Activated CD4-positive, CD25-positive, alpha-beta regulatory T cell treated with anti-CD3 and anti-CD28 coated beads, Interleukin-2, amount 50 U/mL, for 16 hours (primary cell): ENCODE measurements at places on chromosomes 6 and 20.

- peak; percentile 41 for DNase-seq
These were observed 13.3 kb downstream of the NFATC2 start for GRCh38 chr20:51529081-51529681.

DNA sequence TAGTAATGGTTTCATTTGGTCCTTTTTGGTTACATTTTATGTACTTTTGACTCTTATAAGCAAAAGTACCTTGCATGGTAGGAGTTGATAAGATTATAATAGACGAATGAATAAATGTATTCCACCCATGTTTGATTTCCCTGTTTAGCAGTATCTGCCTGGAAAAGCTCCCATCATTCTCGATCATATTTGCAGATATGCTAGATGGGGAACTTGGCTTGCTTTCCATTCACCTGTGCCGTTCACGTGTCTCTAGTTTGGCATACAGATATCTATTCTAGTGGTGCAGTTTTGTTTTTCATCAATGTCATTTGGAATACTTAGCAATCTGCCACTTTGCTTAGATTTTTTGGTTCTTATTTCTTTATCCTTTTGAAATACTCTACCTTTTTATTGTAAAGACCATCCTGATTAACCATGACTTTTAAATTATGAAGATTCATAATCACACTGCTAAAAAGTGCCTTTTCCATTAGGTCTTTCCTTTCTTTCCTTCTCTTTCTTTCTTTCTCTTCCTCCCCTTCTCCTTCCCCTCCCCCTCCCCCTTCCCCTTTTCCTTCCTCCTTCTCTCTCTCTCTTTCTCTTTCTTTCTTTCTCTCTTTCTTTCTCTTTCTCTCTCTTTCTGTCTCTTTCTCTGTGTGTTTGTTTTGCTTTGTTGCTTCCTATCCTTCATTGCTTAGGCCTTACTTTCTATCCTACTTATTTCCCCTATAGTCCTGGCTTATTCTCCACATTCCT lies 40.4 kb downstream of the ANKS1A start:
- no peak for DNase-seq

- DNase-seq = no peak
These were observed 14.1 kb downstream of the CDK5RAP1 start for GRCh38 chr20:33387177-33387576.

DNA sequence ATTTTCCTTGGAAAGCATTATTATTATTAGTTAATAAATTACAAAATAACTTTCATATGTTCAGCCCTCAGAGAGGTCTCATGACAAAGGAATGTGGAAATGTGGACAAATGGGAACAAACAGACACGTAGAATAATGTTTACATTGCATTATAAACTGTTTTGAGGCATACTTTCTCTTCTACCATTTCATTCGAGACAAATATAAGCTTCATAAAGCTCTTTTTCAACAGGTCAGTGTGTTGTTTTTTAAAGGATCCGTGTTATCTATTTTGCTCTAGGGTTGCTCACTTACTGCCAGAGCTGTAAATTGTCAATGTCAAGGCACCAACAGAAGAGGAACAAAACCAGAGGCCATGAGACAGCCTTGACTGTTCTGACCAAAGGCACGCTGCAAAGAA lies 256.8 kb downstream of the PHACTR1 start:
- no peak for DNase-seq

GRCh38 chr6:141173529-141173928 lies 959.2 kb upstream of the GJE1 start:
- DNase-seq = no peak

DNA sequence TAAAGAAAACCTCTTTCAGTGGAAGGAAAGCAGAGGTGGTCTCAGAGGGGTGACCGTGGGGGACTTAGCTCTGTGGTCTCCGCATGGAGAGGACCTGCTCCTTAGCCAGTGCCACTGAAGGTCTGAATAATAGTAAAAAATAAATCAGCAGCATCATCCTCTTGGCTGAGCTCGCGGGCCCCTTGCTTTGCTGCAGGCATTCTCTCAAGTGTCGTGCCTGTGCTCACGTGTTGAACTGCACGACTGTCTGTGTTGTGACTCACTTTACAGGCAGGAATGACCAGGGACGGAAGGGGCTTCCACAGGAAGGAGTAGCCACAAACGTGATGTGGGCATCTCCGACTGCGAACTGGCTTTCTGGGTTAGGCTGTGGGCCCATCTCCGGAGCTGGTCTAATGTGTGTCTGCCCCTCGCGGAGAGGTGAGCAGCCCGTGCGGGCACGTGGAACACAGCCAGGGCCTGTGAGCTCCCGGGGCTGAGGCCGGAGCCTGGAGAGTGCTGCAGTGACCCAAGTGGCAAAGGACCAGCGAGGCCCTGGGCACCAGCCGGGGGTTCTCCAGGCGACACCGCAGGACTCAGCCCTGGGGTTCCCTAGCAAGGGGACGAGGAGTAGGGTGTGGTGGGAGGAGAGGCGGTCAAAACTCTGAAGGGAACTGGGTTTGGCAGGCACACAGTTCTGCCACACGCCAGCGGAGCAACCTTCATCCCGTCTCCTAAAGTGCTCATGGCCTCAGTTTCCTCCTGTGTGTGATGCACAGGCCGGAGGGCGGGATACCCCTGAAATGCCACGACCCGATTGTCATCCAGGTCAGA lies 89.2 kb downstream of the RAMACL start:
- DNase-seq = no peak

- DNase-seq = no peak
These were observed 9.9 kb upstream of the HEBP2 start for GRCh38 chr6:138393871-138394783.

DNA sequence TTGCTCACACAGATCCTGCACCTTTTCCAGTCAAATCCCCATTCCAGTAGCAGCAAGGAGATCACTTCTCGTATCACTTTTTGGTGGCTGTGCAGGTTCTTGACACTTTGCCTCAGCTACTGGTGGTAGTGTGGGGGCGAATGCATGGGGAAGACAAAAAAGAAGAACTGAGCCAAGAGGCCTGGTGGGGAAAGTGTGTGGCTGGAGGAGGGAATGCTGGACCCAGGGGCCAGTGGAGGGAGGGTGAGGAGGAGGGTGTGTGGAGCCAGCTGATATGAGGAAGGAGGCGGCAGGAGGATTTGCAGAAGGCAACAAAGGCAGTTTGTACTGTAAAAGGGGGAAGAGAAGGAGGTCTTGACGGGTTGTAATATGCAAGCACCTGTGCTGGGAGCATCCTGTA lies 15.7 kb upstream of the HLA-C start:
- DNase-seq = no peak

- no peak for DNase-seq
These were observed 97.1 kb upstream of the CEP85L start for GRCh38 chr6:118748311-118749062.
